ENCODE measurements at places on chromosomes 5 and 9.

- DNase-seq, result no peak
- no peaks in the 10 kb centered on the region for H3K27me3 ChIP-seq
- H3K36me3 ChIP-seq, result no peaks in the 10 kb centered on the region
- no peaks in the 10 kb centered on the region for H3K4me1 ChIP-seq
These were observed 51.4 kb downstream of the ATP10B start for GRCh38 chr5:160800375-160801275.

DNA sequence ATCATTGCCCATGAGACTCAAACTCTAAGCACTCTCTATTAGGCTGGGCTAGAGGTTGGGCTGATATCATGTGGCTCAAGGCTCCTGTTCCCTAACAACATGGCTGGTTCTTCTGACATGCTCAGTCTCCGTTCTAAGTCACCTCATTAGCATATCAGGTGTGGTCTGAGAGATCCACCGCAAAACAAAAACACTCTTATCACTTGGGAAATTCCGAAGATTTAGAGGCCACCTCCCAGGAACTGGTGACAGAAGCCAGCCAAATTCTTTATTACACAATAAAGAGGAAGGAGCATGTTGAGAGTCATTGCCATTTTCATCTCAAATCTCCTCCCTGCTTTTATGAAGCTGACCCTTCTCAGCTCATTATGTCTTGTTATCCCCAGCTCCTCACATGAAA, 107.6 kb downstream of the MSX2 start:
- H3K27ac ChIP-seq, result no peak overlapping the region
- H3K4me1 ChIP-seq, result no peaks in the 10 kb centered on the region

DNA sequence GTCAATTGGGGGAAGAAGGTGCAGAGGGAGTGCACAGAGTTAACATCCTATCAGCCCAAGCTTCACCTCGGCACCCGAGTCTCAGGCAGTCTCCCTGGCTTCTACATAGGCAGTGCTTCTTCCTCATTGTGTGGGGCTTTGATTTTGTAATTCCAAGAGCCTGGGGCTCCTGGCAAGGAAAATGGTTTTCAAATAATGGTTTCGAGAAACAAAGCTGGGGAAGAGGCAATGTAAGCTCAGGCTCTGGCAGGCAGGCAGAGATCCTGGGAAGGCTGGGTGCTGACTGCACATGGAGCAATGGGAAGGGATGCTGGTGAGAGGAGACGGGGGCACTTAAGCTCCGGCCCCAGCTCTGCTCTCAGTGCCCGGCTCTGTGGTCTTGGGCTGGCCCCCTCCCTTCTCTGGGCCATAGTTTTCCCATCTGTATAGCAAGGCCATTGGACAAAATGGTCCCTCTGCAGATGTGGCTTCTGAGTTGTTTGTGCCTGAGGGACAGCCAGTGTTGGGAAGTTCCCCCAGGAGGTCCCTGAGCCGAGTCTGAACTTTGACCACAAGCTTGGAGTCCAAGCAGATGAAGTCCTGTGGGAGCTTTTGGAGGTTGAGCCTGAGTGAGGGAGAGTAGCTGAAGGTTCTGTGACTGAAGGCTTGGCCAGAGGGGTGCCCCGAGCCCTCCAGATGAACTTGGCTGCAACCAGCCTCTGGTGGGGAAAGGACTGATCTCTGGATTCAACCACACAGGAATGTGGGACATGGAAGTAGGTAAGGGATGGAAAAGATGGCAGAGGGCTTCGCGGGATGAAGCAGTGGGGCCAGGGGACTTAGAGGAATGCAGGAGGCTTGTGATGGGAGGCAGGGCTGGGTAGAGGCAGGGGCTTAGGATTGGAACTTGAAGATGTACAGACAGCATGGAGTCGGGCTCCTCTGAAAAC, 28.5 kb upstream of the IL17B start:
- DNase-seq, result no peak
- H3K36me3 ChIP-seq, result peaks cover 40% of the 10 kb centered on the region
- H3K4me1 ChIP-seq, result peaks cover 36% of the 10 kb centered on the region
- peak overlapping the region; percentile 63 for H3K4me3 ChIP-seq

- H3K27ac ChIP-seq, result no peak overlapping the region
- H3K4me3 ChIP-seq, result no peak overlapping the region
- H3K27me3 ChIP-seq, result no peaks in the 10 kb centered on the region
These were observed 298.1 kb downstream of the SLF1 start for GRCh38 chr5:94916619-94917018.

GRCh38 chr9:129669946-129670345, 4.5 kb downstream of the PRRX2 start:
- peak overlapping the region; percentile 71 for H3K27ac ChIP-seq
- no peaks in the 10 kb centered on the region for H3K27me3 ChIP-seq
- H3K36me3 ChIP-seq, result peaks cover 21% of the 10 kb centered on the region
- H3K4me3 ChIP-seq, result no peak overlapping the region
- H3K4me1 ChIP-seq, result peaks cover 31% of the 10 kb centered on the region

DNA sequence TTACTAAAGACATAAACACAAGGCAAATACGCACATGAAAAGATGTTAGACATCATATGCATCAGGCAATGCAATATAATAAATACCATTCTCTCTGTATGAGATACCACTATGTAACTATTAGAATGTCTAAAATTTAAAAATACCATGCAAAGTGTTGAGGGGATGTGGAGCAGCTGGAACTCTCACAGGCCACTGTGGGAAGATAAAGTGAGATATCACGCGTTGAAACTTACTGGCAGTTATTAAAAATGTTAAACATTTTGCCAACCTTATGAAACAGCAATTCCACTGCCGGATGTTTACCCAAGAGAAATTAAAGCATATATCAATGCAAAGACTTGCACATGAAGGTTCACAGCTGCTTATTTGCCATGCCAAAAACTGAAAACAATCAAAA, 556.7 kb downstream of the LRRC70 start:
- H3K27ac ChIP-seq, result no peak overlapping the region
- H3K27me3 ChIP-seq, result no peaks in the 10 kb centered on the region
- no peaks in the 10 kb centered on the region for H3K4me1 ChIP-seq
- H3K36me3 ChIP-seq, result no peaks in the 10 kb centered on the region

DNA sequence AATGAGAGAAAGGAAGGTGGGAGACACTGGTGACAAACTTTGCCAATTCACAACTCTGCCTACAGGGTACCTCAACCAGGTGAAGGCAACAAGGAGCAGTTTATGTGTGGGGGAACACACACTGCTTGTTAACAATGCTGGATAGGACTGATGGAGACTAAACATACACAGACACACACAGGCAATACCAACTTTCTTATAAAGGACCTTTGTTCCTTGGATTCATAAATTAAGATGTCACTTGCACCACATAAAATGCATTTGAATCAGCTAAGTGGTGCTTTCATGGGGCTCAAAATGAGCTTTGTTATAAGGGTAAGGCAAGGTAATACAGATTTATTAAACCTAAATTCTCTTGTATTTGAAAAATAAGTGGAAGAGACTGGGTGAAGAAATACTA, 4.0 kb downstream of the TSTD2 start:
- H3K4me3 ChIP-seq, result no peak overlapping the region
- no peak overlapping the region for H3K27ac ChIP-seq
- H3K27me3 ChIP-seq, result no peaks in the 10 kb centered on the region
- H3K36me3 ChIP-seq, result peaks cover 4% of the 10 kb centered on the region

- peaks cover 42% of the 10 kb centered on the region for H3K4me1 ChIP-seq
- peaks cover 16% of the 10 kb centered on the region for H3K36me3 ChIP-seq
- peak within 1 kb of the TSS; percentile 75 for H3K4me3 ChIP-seq
- H3K27ac ChIP-seq, result peak within 1 kb of the TSS; percentile 88
These were observed at the start of gene IL11RA for GRCh38 chr9:34651876-34652601. IL11RA (plus strand) TSS chr9:34652185; CDS start chr9:34655218, 3,033 bp downstream.

DNA sequence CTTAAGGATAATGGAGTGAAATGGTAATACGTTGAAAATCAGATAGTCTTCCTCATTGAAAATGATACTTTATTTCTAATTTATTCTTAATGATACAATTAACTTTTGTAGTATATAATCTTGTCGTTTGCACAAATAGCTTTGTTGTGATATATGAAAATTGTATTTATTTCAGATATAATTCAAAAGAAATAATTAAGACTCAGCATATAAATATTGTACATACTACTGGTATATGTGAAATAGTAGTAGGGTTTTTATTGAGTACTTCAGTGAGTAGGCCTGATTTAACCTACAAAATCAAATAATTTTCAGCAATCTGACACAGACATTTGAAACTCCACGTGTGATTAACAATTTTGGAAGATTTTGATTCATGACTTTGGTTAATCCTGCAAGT, 4.8 kb downstream of the C5orf22 start:
- H3K4me1 ChIP-seq, result peaks cover 7% of the 10 kb centered on the region
- no peaks in the 10 kb centered on the region for H3K27me3 ChIP-seq
- peaks cover 18% of the 10 kb centered on the region for H3K36me3 ChIP-seq
- no peak overlapping the region for H3K4me3 ChIP-seq
- no peak overlapping the region for H3K27ac ChIP-seq

- no peaks in the 10 kb centered on the region for H3K36me3 ChIP-seq
- no peak overlapping the region for H3K4me3 ChIP-seq
- peaks cover 52% of the 10 kb centered on the region for H3K27me3 ChIP-seq
- H3K4me1 ChIP-seq, result no peaks in the 10 kb centered on the region
- no peak overlapping the region for H3K27ac ChIP-seq
These were observed 30.7 kb downstream of the PPARGC1B start for GRCh38 chr5:149760854-149761187.

GRCh38 chr9:126320158-126320922, 6.3 kb upstream of the MVB12B start:
- no peak overlapping the region for H3K4me3 ChIP-seq
- H3K27me3 ChIP-seq, result peaks cover 14% of the 10 kb centered on the region
- no peaks in the 10 kb centered on the region for H3K36me3 ChIP-seq
- H3K27ac ChIP-seq, result no peak overlapping the region

GRCh38 chr5:127426661-127427060, 90.8 kb upstream of the PRRC1 start:
- DNase-seq, result no peak
- H3K27me3 ChIP-seq, result peaks cover 3% of the 10 kb centered on the region
- H3K36me3 ChIP-seq, result no peaks in the 10 kb centered on the region
- no peak overlapping the region for H3K27ac ChIP-seq
- H3K4me3 ChIP-seq, result no peak overlapping the region

DNA sequence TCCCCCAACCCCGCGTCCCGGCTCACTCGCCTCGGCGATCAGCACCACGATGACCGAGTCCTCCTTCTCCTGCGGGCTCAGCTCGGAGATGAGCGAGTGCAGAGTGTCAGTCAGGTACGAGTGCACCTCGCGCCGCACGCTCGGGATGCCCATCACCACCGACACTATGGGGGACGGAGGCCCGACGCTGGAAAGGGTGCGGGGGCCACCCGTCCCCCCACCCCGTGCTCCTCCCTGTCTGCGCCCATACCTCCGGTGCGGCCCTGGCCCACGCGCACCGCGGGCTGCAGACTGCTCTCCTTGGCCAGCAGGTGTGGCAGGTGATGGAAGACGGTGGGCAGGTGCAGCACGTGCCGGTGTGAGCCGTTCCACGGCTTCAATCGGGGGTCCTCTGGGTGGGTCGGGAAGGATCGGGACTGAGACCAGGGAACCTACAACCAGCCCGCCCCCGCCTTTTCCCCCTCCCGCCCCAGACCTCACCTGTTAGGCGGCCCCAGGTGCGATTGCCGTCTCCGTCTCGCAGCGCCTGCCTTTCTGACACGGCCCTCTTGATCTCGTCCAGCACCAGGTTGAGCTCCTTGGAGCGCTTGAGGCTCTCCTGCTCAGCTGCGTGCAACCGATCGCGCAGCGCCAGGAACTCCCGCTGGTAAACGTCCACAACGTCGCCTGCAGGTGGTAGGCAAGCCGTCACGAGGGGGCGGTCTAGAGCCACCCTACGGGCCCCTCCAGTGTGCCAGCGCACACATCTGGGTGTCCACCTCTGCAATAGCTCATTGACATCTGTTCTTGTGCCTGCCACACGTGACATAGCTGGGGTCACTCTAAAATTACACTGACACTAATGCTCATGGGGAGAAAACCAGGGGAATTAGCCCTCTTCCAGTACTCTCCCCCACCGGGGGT, 5.1 kb downstream of the MGAT4B start:
- no peak overlapping the region for H3K4me3 ChIP-seq
- no peaks in the 10 kb centered on the region for H3K27me3 ChIP-seq
- no peak overlapping the region for H3K27ac ChIP-seq
- H3K4me1 ChIP-seq, result peaks cover 22% of the 10 kb centered on the region
- DNase-seq, result peak; percentile 48

GRCh38 chr5:119037496-119038215, 33.2 kb upstream of the DMXL1 start:
- peak; percentile 8 for DNase-seq
- H3K4me1 ChIP-seq, result no peaks in the 10 kb centered on the region
- no peaks in the 10 kb centered on the region for H3K36me3 ChIP-seq
- no peak overlapping the region for H3K27ac ChIP-seq

- peaks cover 2% of the 10 kb centered on the region for H3K4me1 ChIP-seq
- H3K27ac ChIP-seq, result no peak overlapping the region
- DNase-seq, result peak; percentile 56
- H3K36me3 ChIP-seq, result no peaks in the 10 kb centered on the region
- no peaks in the 10 kb centered on the region for H3K27me3 ChIP-seq
- no peak overlapping the region for H3K4me3 ChIP-seq
These were observed 77.4 kb upstream of the DMRT1 start for GRCh38 chr9:764105-764524.

DNA sequence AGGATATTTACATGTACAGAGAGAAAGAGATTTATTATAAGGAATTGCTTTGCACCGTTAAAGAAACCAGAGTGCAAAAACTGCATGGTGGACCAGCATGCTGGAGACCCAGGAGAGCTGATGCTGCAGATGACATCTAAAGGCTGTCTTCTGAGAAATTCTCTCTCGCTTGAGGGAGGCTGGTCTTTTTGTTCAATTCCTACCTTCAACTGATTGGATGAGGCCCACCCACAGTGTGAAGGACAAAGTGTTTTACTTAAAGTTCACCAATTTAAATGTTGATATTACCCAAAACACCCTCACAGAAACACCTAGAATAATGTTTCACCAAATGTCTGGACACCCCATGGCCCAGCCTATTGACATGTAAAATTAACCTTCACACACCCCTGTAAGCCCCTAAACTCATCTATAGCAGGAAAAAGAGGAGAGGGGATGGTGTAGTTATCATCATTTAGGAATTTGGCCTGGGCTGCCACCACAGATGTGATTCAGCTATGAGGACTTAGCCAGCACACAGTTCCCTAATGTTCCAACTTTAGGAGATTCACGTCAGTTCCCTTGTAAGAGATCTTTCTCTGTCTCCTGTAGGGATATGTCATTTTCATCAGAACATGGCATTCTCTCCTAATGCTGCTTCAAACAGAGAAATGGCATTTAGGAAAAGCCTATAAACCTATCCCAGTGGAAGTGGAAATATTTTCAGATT, 358.2 kb upstream of the TLE4 start:
- H3K27me3 ChIP-seq, result no peaks in the 10 kb centered on the region
- H3K4me3 ChIP-seq, result no peak overlapping the region
- no peaks in the 10 kb centered on the region for H3K4me1 ChIP-seq
- H3K27ac ChIP-seq, result no peak overlapping the region
- DNase-seq, result peak; percentile 70

- DNase-seq, result peak; percentile 28
- no peaks in the 10 kb centered on the region for H3K36me3 ChIP-seq
- H3K27ac ChIP-seq, result no peak overlapping the region
- no peak overlapping the region for H3K4me3 ChIP-seq
- no peaks in the 10 kb centered on the region for H3K27me3 ChIP-seq
These were observed 330.0 kb downstream of the PRR16 start for GRCh38 chr5:120794121-120794520.
